Activated CD4-positive, CD25-positive, alpha-beta regulatory T cell treated with anti-CD3 and anti-CD28 coated beads, Interleukin-2, amount 50 U/mL, for 24 hours (primary cell): ENCODE measurements at places on chromosomes 12 and 14.
A peak's percentile ranks its signal among the peaks of the same experiment; 100 is the strongest.

GRCh38 chr12:42761601-42762350 lies 172.2 kb upstream of the PRICKLE1 start:
- no peak for ATAC-seq

DNA sequence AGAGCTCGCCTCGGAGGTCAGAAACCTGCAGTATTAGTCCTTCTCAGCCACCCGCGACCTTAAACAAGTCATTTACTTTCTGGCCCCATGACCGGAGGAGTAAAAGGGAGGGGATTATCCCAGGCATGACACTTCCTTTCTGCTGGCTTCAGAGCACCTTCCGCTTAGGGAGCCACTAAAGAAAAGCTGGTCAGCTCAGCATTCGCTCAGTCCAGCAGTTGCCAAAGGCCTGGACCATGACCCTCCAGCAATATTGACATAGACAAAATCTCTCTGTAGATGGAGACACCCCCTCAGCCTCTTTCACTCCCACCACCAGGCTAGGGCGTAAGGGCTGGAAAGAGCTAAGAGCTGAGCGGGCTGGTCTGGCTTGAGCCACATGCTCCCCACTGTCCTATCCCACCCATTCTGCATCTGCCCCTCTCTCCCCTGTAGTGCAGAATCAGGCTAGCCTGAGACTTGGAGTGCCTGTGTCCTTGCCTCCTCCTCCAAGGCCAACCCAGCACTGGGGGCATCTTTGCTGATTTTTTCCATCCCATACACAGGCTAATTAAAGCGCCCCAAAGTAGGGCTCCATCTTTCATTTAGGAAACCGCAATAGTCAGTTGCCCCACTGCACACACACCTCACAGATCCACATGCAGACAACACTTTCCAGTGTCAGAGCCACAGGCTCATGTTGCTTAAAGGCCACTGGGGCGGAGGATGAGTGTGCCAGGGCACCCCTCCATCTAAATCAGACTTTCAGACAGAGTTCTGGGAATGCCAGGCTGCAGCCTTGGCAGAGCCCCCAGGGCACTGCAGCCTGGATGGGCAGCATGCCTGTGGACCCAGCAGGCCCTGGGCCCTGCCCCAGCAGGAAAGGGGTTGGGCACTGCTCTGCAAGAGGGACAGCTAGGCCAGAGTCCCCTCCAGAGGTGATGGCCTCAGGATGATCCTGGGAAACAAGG lies 4.0 kb upstream of the CPNE6 start:
- ATAC-seq: no peak

GRCh38 chr14:104507443-104507842 lies 72.1 kb upstream of the C14orf180 start:
- ATAC-seq: no peak

DNA sequence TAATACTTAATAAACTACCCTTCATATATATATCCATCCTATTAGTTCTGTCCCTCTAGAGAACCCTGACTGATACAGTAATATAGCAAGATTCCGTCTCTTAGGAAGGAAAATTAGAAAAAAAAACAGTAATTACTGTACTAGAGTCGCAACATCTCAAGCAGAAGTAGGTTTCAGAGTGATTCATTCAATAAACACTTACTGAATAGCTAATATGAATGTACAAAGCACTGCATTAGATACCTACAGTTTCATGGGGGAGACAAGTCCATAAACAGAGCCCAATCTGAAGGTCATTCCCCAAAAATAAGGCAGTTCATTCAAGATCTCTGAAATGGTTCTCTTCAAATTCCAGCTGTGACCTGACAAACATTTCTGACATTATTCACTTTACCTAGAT lies 9.9 kb downstream of the CERS5 start:
- ATAC-seq: no peak

GRCh38 chr14:76941946-76942805 lies 86.3 kb downstream of the IRF2BPL start:
- no peak for ATAC-seq

DNA sequence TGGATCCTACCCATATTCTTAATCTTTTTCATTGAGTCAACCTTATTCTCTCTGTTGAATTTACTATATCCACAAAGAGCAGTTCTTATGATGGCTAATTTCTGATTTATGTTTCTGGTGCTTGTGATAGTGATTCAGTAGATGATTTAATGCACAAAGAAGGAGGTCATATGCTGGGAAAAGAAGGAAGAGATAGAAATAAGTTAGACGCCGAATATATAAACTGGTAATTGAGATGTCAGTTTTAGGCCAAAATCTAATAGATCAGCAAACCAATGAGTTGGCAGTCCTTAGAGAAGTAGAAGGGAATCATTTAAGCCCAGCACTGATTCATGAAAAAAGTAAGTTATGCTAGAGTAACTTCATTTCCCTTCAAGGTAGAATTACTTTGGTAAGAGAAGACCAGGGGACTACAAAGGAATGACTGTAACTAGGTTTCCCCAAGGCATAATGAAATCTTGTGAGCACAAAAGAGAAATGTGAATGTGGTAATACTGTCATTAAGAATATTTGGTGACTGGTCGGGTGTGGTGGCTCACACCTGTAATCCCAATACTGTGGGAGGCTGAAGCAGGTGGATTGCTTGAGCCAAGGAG lies 132.4 kb downstream of the TGFB3 start:
- no peak for ATAC-seq

GRCh38 chr12:113439606-113440030 lies 17.4 kb downstream of the SDSL start:
- ATAC-seq: no peak

DNA sequence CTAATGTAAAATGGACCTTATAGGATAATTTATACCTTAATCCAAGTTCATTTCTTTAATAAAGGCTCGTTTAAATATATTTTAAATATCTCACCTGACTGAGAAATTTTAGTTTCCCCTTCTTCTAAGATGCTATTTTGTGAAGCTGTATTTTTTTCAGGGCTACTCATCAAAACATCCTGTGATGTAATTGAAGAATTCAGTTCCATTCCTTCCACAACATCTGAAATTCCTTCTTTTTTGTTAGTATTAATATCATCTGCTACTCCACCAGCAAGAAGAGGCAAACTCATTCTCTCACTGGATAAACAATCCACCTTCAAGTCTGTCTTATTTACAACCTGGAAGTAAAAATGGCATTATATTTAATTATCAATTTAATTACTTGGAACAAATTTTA lies 22.5 kb downstream of the LGALS3 start:
- no peak for ATAC-seq

GRCh38 chr12:22529281-22530060 lies 14.9 kb downstream of the C2CD5 start:
- peak; percentile 92 for ATAC-seq

- no peak for ATAC-seq
Observed at GRCh38 chr12:68894276-68894855, 38.6 kb downstream of the CPM start.

- ATAC-seq: no peak
Observed at GRCh38 chr14:77305696-77306095, 15.0 kb downstream of the POMT2 start.

DNA sequence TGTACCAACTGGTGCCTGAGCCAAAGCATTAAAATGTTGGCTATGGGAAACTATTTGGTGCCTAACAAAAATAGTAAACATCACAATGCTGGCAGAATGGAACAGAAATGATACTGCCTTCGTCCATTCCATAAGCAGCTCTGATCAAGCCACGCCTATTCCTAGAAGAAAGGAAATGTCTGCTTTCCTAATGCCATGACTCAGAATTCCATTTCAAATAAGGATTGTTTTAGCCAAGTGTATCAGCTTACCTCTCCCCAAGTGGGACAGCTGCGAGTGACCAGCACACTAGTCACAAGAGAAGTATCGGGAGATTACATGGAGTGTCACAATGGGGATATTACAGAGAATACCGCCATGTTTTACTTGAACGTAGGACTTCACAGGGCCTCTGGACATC lies 38.7 kb downstream of the GLT8D2 start:
- no peak for ATAC-seq

- ATAC-seq: no peak
Observed at GRCh38 chr14:76984787-76985375, 43.6 kb downstream of the IRF2BPL start.

DNA sequence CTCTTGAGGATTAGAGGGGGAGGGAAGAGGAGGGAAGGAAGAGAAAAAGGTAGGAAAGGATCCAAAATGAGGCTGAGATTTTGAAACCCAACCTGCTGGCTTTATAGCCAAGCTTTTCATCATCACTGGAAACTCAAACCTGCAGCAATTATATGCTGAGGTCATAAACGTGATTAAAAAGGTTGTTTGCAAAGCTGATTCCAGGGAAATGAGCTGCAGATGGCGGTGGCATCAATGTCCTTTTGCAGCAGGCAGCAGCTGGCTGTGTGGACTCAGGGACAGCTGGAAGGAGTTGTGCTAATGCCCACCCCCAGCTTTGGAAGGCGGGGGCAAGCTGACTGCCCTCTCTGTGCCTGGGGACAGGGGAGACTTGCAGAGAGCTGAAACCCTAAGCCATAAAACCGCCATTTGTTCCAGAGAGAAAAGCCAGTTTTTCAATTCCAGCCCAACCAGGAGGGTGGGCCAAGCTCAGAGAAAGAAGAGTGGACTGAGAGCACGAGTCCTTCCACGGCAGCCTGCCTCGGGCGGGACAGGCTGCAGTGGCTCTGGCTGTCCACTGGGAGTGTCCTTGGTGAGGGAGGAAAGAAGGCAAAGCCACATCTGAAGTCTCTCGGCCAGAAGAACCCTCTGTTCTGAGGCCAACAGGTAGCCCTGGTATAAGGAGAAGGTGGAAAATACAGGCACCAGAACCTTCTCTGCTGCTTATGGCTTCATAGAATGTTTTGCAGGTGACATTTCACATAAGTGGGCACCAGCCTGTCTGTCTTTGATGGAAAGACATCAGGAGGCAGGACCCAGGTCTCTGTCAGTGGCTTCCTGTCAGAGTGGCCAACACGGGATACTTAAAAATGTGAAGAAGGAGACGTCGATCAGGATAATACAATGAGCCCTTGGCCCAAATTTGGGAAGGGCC lies 90.7 kb downstream of the SINHCAF start:
- no peak for ATAC-seq

GRCh38 chr12:66688846-66689439 lies 10.1 kb upstream of the GRIP1 start:
- ATAC-seq: no peak

DNA sequence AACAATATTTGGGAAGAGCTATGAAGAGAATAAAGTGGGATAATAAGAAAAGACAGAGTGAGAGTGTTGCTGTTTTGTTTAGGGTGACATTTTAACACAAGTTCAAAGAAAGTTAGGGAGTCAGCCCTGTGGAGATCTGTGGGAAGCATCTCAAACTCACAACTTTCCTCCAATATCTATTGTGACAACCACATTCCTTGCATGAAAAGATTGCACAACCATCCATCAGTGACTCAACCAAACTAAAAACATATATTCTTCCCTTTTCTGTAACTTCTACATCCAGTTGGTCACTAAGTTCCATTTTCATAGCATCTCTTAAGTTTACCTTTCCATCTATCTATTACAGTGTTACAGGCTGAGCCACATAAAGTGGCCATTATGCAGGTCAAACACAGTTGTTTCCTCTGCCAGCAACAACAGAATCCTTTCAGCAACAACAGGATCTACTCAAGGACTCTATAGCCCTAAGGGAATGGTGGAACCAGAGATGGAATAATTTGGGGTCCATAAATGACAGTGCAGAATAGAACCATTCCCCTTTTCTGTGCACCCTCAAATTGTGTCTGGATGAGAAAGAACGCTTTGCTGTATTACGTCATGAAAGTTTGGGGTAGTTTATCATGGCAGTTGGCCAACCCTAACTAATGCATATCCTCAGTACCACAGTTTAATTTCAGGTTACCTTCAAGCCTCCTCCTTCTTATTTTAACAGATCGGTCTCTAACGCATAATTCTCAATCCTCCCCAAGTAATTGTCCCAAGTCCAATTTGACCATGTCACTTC lies 118.8 kb downstream of the ST8SIA1 start:
- no peak for ATAC-seq

- no peak for ATAC-seq
Observed at GRCh38 chr12:123987022-123987421, 14.0 kb downstream of the ZNF664 start.

- no peak for ATAC-seq
Observed at GRCh38 chr12:6541371-6542165, 7.3 kb downstream of the GAPDH start.

GRCh38 chr12:3215410-3215975 lies 138.3 kb downstream of the TSPAN9 start:
- ATAC-seq: no peak

DNA sequence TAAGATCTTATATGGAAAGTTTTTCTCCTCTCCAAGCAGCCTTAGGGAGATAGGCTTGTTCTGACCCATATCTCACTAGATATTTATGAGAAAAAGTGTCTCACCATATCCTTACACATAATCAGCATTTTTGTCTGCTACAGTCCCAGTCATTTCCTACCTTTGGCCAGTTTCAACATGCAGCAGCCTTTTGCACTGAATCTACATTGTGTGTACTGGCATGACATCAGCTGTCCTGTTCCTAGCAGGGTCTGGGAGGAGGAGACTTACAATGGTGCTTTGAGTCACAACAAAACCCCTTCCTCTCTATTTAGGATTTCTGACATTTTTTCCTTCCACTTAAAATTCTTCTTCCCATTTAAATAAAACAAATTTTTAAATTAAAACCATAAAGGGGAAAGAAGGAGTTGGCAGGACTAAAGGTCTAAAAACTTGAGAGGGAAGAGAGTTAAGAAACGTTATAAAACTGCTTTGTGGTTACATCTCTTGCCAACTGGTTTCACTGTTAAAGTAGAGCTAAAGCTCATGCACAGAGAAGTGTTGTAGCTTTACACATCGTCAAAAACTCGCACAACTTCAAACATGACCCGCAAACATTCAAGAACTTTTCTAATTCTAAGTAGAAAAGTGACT lies 53.3 kb upstream of the CERS5 start:
- peak; percentile 75 for ATAC-seq

- ATAC-seq: no peak
Observed at GRCh38 chr14:104787736-104788135, 7.8 kb downstream of the AKT1 start.

- no peak for ATAC-seq
Observed at GRCh38 chr12:26380897-26381296, 185.5 kb downstream of the SSPN start.

GRCh38 chr14:77265561-77266335 lies 5.3 kb downstream of the NGB start:
- ATAC-seq: no peak

DNA sequence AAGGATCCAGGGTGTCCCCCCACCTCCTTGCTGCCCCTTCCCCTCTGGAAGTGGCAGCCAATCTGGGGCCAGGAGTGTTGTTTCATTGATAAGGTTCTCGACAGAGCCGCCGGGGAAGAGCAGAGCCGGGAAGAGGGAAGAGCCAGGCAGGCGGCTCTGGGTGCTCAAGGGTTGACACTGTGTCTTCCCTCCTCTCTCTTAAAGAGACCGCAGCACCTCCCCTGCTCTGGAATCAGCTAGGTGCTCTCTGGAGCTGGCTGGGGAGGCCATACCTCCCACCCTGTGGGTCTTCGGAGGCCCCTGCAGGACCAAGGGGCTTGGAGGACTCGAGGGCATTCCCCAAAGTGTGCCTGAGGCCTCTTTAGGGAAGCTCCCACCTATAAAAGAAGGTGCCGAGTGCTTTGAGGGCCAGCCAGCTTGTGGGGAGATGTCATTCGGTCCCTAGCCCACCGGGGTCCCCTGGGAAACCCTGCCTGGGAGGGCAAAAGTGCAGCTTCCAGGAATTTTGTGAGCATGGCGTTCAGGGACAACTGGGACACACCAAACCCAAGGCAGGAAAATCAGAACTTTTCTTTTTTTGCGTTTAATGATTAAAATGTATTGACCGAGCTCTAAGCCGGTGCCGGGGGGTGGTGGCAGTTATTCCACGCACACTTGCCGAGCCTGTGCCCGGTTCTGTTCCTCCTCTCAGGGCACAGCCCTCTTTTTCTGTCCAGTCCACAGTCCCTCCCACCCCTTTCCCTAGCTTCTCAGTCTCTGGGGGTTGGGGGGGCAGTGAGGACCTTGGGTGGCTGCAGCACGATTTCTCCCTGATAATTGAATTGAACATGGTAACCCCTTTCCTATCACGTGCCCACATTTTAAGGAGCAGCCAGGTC lies 3.0 kb downstream of the SETD1B start:
- no peak for ATAC-seq
